ENCODE measurements at places on chromosomes 4 and X. TPM values are rescaled to one million over a fixed set of nuclear protein-coding genes. Genes with fewer than 3 reads are reported as not detected.

Gene NSUN7
- total RNA-seq, result not detected

Gene SPARCL1
- 1.2 TPM for total RNA-seq

Gene SLC9B1
- total RNA-seq, result 1.7 TPM

Gene GAGE12H
- not detected for total RNA-seq

Gene TEX11
- 0.15 TPM for total RNA-seq

Gene EXOC1L
- total RNA-seq, result not detected

Gene APEX2
- total RNA-seq, result 7.9 TPM

Gene VCX3B
- not detected for total RNA-seq

Gene NCAPG
- total RNA-seq, result 44.4 TPM

Gene NPY1R
- total RNA-seq, result not detected

Gene PGAM4
- not detected for total RNA-seq

Gene MFSD8
- total RNA-seq, result 20.9 TPM

Gene FABP2
- not detected for total RNA-seq

Gene UGT2B17
- not detected for total RNA-seq

Gene HPGDS
- not detected for total RNA-seq

Gene IGSF1
- not detected for total RNA-seq

Gene EGF
- 1.0 TPM for total RNA-seq
